ENCODE measurements at places on chromosomes 12 and 14.

DNA sequence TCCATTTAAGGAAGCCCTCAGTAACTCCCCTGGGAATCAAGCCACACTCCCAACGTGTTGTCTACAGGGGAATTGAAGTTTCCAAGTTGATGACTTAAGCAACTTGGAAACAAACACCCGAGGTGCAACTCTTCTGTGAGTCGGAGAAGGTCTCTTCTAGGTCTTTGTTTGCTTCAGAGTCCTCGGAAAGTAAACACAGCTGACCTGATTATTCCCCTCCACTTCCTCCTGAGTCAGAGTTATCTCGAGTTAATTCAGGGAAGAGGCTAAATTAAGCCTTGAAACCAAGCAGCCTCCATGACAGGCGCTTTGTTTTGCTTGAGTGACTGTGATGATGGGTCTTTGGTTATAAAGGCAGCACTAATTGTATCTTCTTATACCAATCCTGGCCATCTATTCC, 41.8 kb downstream of the TUNAR start:
- peak; percentile 76 for DNase-seq

DNA sequence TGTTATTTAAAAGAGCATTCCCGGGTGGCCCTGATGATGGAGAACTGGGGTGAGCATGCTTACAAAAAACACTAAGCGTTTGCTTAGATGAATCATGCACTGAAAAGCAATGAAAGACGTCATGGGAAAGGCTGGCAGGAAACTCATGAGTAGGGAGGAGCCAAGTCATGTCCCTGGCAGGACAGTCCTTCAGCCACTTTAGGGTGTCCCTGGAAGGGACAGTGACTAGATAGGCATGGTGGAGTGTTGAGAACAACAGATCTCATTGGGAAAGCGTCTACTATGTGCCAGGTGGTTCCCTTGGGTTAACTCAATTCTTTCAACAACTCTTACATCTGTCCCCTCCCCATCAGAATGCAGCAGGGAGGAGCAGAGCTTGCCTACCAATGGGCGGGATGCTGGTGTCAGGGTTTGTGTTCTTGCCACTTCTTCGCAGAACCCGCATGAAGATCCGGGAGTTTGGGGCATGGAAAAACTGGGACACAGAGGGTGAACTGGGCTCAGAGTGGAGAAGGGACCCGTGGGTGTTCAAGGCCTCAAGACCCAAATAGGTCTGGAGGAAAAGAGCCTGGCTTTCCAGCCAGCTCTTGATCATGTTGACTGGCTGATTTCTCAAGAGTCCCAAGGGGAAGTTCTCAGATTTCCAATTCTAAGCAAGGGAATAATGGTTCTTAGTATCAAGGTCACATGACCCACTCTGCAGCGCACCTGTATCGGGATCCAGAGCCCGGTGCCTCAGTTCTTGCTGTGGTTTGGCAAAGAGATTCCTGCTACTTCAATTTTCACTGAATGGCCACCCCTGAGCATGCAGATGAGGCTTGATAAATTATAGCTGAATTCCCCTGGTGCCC, 653.9 kb upstream of the TBX3 start:
- no peak for DNase-seq

GRCh38 chr12:109389146-109389545, 41.4 kb downstream of the MYO1H start:
- peak; percentile 54 for DNase-seq

- peak; percentile 36 for DNase-seq
These were observed 166.1 kb upstream of the CCND2 start for GRCh38 chr12:4107436-4107878.

DNA sequence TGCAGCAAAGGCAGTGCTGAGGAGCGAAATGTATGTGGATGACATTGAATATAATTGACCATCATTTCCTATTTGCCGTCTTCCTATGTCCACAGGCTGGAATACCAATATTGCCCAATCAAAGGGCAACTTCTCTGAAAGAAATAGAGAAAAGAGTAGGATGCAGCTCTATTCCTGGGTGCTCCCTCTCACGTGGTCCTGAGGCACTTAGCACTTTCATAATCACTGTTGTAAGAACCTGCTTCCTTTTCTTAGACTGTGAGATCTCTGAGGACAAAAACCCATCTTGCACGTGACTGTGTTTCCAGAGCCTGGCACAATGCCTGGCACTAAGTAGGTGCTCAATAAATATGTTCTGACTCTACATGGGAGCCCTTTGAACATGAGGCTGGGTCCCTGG, 122.7 kb upstream of the CPM start:
- DNase-seq, result no peak

DNA sequence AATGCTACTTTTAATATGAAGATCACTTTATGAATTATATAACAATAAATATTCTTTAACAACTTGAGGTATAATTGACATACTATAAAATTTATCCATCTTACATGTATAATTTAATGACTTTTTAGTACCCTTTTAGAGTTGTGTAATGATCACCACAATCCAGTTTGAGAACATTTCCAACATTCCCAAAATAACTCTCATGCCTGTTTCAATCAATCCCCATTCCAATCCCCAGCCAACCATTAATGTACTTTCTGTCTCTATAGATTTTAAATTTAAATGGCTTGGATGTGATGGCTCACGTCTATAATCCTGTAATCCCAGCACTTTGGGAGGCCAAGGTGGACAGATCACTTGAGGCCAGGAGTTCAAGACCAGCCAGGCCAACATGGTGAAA, 23.5 kb upstream of the FRMD6 start:
- no peak for DNase-seq

Measured in NCI-H69 (cell line).